NCI-H2171 treated with DMSO at 0.1 percent for 48 hours (cell line): ENCODE measurements at places on chromosomes 2 and 18.

GRCh38 chr2:7517088-7517487 is 599.9 kb downstream of the RNF144A start:
- no peak for DNase-seq

- no peak for DNase-seq
These were observed 36.6 kb downstream of the GLI2 start for GRCh38 chr2:120772261-120772660.

- DNase-seq = no peak
These were observed 665.8 kb upstream of the ZEB2 start for GRCh38 chr2:145185696-145186095.

- DNase-seq = no peak
These were observed 447.1 kb downstream of the TXNL1 start for GRCh38 chr18:56191334-56191733.

- no peak for DNase-seq
These were observed 69.6 kb downstream of the TRAPPC12 start for GRCh38 chr2:3449086-3449485.

GRCh38 chr18:10059610-10060468 is 146.0 kb downstream of the VAPA start:
- no peak for DNase-seq

DNA sequence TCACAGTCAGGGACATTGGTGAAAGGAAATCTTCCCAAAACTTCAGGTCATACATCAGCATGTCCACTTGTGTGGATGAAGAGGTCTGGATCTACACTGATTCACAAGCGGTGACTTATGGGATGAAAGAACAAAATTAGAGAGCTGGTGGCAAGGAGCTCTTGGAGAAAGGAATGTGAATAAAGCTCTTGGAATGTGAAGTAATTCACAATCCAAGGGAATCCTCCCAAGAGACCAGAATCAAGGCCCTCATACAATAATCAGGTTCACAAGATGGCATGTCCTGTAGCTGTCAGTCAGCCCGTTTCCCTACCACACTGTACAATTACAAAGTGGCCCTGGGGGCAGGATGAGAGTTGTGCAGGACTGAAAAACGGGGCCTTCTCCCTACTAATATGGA is 96.2 kb downstream of the MRPS9 start:
- DNase-seq = no peak

- DNase-seq = no peak
These were observed 963 bp downstream of the ERFE start for GRCh38 chr2:238159661-238160205.

GRCh38 chr2:142716463-142717242 is 160.8 kb upstream of the KYNU start:
- DNase-seq = no peak

- DNase-seq = no peak
These were observed 193.9 kb downstream of the RTP5 start for GRCh38 chr2:242063436-242063835.

- no peak for DNase-seq
These were observed 355.2 kb downstream of the ZNF516 start for GRCh38 chr18:76139844-76140243.

GRCh38 chr2:218999021-218999880 is 6.0 kb upstream of the CRYBA2 start:
- DNase-seq = no peak

DNA sequence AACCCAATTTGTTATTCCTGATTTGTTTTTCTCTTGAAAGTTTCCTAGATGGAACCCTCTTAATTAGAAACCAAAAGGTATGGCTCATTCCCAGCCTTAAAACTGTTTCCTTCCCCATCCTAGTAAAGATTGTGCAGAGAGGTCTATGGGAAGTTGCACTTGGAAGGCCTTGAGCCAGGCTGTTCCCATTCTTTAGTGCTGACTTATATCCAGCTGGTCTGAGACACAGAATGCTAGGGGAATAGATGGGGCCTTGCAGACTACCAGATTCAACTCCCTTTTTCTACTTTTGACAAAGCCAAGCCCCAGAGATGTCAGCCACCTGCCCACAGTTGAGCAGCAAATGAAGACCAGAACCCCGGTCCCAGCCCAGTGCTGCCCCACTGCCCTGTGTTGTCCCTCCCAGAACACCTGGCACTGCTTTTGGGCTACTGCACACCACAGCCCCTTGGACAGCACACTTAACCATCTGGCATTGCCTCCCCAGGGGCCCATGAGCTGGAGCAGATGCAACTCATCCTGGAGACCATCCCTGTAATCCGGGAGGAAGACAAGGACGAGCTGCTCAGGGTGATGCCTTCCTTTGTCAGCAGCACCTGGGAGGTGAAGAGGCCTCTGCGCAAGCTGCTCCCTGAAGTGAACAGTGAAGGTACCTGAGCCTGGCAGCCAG is 98.2 kb downstream of the MRO start:
- peak; percentile 43 for DNase-seq

DNA sequence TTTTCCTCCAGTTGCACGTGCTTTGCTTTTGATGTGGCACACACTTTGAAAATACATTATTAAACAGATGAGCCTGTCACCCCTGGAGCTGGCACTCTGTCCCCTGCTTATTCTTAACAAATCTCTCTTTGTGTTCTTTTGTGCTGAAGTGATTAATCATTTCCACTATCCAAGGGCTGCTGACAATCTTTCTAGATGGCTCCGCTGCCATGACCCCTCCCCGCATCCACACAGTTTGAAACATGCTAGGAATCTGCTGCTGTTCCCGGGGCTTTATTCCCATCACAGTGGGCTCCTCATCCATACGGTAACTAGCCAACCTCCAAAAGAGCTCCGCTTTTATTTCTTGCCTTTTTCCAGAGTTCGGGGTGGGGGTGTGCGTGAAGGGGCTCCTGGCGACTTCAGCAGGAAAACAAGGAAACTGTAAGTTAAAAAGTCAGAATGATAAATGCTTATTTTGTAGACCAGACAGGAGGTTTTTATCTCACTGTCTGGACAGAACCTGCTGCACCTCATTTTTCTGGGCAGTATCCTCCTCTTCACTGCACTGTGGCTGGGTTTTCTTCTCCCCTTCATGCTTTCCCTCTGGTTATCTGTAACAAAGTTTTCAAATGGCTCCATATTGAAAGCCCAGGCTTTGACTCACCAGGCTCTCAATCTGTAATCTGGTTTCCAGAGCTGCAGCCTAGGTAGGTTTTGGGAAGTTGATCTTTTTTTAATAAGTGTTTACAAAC is 319.7 kb downstream of the AFF3 start:
- DNase-seq = no peak
